ENCODE measurements at places on chromosomes 6 and 20. TPM values are rescaled to one million over a fixed set of nuclear protein-coding genes. Genes with fewer than 3 reads are reported as not detected.
A peak's percentile ranks its signal among the peaks of the same experiment; 100 is the strongest.

GRCh38 chr20:37970856-37971245, 62.4 kb downstream of the TTI1 start:
- DNase-seq: no peak

- DNase-seq: no peak
Measured at GRCh38 chr6:9761220-9761619, 653.7 kb downstream of the TFAP2A start.

GRCh38 chr6:149158076-149158475, 159.4 kb upstream of the TAB2 start:
- no peak for DNase-seq

GRCh38 chr6:89843070-89843469, 13.4 kb downstream of the CASP8AP2 start:
- DNase-seq: no peak

DNA sequence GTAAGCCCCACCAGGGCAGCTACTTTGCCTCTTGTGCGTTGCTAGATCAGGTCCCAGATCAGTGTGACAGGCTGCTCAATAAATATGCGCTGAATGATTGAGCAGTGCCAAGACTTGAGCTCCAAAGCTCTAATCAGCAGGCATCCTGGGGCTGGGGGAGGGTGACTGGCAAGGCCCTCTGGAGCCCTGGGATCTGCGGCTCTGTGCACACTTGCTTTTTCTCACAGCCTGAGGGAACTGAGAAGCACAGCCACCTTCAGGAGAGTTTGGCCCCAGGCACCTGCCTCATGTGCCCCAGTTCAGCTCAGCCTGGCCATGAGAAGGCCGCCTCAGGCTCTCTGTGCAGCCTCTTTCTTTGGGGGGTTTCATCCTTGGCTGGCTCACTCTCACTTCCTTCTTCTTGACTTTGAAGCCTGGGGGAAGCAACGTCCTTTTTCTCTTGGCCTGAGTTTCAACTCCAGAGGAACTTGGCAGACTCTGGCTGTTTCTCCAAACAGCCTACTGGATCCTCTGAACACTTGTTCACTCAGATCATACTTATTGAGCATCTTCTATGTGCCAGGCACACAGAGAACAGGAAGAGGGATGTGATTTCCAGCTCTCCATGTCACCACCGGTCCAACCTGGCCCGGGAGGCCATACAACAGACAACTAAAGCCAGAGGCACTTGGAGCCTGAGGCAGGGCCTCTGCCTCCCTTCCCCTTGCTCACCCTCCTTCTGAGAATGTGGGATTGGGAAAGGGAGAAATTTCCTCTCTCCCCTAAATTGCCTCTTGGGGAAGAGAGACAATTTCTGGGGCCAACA, 114.0 kb downstream of the VEGFA start:
- DNase-seq: no peak

DNA sequence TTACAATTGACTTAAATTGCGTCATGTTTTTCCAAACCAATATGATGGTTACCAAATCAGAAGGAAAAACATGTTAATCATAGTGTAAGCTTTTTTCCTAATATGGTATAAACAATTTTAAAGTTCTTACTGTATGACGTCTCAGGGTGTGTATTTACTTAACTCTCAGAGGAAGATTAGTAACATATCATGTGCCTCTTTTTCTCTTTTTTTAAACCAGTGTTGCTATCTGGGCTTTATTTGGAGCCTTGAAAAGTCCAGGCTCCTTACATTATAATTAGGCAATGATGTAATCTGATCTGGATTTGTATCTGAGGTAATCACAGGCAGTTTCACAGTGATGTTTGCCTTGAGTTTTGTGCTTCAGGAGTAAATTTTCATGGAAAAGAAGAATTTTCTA, 20.4 kb upstream of the RAB23 start:
- no peak for DNase-seq

DNA sequence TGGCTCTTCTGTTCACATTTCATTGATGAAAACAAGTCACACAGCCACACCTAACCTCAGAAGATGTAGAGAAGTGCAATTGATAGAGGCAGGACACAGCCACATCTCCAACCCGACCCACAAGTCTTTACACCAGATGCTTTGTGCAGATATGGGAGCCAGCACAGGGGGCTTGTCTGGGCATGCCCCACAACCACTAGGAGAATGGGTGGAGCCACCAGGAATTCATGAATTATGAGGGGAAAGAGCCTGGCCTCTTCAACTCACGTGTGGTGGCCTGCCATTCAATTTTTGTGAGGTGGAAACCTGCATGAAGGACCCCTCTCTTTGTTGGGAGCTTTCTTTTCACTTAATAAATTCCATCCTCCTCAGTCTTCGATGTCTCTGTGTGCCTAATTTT, 79.1 kb downstream of the OGFRL1 start:
- no peak for DNase-seq

GRCh38 chr6:135188718-135189117, 7.6 kb downstream of the MYB start:
- no peak for DNase-seq

DNA sequence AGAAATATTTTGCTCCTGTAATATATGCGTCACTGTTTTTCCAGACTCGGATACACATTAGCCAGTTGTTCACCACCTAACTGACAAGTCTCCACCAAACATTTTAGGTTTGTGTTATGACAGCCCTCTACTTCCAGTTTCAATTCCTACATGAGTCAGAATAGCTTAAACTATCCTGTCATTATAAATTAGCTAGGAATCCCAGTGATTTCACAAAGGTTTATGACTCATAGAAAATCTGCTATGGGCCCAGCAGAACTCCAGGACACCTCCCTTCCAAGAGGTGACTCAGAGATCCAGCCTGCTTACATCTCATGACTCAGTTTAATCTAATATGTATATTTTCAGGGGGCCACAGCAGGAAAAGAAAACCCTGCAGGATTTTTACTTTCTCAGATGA, 17.4 kb upstream of the PLCB4 start:
- no peak for DNase-seq

- DNase-seq: no peak
Measured at GRCh38 chr6:138242987-138243592, 24.8 kb upstream of the PBOV1 start.

GRCh38 chr20:1896484-1897258, 1.5 kb downstream of the SIRPA start:
- DNase-seq: no peak

DNA sequence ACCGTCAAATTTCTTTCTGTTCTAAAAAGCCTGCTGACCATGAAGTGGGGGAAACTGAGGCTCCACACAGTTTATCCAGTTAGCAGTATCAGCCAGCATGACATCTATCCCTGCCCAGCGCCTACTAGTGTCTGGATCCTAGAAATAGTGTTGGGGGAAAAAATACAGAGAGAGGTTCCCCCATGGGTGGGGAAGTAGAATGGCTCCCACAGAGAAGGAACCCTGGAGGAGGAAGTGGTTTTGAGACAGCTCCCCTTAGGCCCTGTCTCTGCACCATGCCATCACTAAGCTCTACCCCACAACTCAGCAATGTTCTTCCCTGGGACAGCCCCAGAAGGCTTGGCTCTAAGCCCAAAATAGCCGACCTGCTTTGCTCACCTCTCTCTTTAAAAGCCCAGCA, 153.4 kb downstream of the MBOAT1 start:
- no peak for DNase-seq

- DNase-seq: no peak
Measured at GRCh38 chr20:35600176-35600992, 15.2 kb upstream of the SPAG4 start.

DNA sequence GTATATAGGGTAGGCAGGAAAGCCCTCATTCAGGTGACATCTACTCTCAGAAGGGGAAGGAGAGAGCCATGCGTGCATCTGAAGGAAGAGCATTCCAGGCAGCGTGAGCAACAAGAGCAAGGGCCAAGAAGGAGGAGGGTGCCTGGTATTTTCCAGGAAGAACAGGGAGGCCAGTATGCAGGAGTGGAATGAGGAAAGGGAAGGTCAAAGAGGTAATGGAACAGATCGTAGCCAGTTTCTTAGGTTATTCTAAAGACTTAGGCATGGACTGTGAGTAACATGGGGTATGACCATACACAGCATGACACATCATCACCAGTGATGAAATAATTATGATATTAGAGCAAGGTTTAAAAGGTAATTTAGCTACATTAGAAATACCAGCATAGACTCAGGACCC, 24.1 kb downstream of the ALDH8A1 start:
- DNase-seq: no peak

DNA sequence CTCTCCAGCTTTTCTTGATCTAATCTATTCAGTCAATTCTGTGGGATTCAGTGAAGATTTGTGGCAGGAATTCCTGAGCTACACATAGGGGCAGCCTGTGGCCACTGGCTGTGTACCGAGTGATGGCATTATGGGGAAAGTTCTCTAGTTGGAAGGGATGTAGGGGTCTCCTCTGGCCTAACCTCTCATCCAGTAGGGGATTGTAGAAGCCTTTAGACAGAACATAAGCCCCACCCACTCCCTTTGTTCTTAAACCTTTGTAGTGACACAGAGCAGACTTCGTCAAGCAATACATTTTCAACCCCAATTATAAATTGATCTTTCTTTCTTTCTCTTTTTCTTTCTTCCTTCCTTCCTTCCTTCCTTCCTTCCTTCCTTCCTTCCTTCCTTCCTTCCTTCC, 188.9 kb downstream of the QKI start:
- DNase-seq: no peak

GRCh38 chr6:34248198-34248726, 544 bp downstream of the SMIM29 start:
- peak; percentile 89 for DNase-seq

DNA sequence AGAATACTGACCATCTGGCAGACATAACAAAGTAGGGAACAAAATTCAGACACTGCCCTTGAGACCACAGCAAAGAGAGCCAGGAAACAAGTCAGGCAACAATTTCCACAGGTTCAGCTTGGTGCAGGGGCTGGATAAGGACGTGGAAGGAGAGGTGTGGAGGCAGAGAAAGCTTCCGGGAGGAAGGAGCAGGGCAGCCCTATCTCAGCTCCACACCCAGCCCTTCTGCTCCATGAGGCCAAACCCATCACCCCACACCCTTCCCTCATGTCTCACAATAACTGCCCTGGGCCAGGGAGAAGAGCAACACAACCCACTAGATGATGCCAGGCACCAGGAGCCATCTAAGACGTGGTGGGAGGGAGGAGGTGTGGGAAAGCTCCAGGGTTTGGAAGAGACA, 5.8 kb downstream of the SNHG17 start:
- no peak for DNase-seq

- DNase-seq: no peak
Measured at GRCh38 chr6:87766211-87766610, 64.2 kb upstream of the AKIRIN2 start.

DNA sequence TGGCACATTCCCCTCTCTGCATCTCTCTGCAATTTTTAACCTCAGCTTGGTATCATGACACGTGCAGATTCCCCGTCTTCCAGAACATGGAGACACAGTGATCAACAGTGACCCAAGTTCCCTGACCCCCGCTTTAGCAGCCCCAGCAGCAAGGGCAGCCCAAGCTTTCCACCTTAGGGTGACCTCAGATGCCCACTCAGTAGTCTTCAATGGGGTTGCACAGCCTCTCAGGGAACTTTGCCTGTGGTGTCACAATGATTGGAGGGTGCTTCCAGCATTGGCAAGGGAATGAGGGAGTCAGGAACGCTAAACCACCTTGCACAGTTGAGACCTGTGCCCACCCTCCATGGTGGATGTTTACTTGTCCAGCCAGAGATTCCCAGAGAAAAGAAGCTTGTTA, 287.1 kb upstream of the CDH4 start:
- DNase-seq: no peak

DNA sequence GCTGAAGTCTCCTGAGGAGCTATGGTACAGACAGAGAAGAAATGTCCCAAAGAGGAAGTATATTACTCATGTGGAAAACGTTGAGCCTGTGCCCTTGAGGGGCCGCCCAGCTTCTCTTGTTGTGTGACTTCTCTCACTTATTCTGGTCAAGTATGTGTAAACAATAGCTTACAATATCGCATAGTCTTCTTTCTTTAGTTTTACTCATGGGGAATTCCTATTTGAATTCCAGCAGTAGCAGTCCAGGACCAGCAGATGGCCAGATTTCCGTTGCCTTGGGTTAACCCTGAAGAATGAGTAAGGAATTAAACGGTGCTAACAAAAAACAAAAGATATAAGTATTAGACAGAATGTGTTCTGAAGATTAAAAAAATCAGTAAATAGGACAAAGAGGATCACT, 522.0 kb upstream of the GJE1 start:
- no peak for DNase-seq

DNA sequence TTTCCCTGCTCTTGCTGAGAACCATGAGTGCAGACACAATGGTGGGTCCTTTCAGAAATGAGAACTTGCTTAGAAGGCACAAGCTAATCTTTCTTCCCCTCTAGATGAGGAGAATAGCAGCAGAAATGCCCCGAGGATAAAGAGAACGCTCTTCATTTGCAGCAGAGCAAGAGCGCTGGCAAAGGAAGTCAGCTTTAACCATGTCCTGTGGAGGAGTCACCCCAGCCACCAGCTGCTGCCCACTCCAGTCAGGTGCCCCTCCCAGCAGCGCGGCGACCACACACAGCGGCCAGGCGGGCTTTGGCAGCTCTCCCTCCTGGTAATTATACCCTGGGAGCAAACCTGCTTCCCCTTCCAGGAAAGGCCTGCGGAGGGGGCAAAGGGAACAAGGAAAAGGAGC, 42.4 kb upstream of the EMILIN3 start:
- peak; percentile 68 for DNase-seq

GRCh38 chr20:11091511-11091910, 417.7 kb upstream of the JAG1 start:
- DNase-seq: no peak

DNA sequence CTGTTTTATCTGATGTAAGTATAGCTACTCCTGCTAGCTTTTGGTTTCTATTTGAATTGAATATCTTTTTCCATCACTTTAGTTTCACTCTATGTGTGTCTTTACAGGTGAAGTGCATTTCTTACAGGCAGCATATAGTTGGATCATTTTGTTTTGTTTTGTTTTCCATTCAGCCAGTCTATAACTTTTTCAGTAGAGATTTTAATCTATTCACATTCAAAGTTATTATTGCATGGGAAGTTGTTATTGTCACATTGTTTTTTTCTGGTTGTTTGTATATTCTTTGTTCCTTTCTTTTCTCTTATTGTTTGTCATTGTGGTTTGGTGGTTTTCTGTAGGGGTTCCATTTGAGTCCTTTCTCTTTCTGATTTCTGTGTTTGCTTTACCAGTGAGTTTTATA, 151.2 kb downstream of the PDE10A start:
- DNase-seq: no peak

Gene BACH2
- polyA plus RNA-seq: 0.61 TPM

Gene C20orf141
- not detected for polyA plus RNA-seq

Gene PTK7
- polyA plus RNA-seq: 4.1 TPM

Gene GCNT2
- 3.4 TPM for polyA plus RNA-seq

Gene TCF15
- polyA plus RNA-seq: 7.4 TPM

Gene GRM4
- polyA plus RNA-seq: not detected

Gene CALHM4
- 0.20 TPM for polyA plus RNA-seq

Gene RNASET2
- 21.6 TPM for polyA plus RNA-seq

Gene LAMP5
- 0.07 TPM for polyA plus RNA-seq

Gene IRF4
- 0.41 TPM for polyA plus RNA-seq
